ENCODE measurements at places on chromosomes 7 and 10.

GRCh38 chr7:47940088-47941013, 7.9 kb downstream of the PKD1L1 start:
- no peak for DNase-seq

GRCh38 chr7:51949726-51950644, 633.4 kb upstream of the COBL start:
- no peak for DNase-seq

DNA sequence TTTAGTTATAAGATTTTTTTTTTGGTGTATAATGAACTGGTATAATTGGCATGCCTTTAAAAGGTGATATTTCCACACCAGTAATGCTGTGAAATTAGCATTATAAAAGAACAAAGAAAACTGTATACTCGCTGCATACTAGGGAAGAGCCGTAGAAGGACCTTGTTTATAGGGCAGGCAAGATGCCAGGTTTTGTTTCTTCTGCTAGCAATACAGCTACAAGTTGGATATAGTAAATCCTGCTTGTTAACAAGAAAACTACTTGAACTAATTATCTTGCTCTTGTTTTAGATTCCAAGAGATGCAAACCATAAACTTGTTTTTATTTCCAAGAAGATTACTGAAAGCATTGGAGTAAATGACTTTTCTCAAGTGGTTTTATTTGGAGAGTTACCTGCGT, 1.9 kb downstream of the DNAH11 start:
- DNase-seq, result no peak

DNA sequence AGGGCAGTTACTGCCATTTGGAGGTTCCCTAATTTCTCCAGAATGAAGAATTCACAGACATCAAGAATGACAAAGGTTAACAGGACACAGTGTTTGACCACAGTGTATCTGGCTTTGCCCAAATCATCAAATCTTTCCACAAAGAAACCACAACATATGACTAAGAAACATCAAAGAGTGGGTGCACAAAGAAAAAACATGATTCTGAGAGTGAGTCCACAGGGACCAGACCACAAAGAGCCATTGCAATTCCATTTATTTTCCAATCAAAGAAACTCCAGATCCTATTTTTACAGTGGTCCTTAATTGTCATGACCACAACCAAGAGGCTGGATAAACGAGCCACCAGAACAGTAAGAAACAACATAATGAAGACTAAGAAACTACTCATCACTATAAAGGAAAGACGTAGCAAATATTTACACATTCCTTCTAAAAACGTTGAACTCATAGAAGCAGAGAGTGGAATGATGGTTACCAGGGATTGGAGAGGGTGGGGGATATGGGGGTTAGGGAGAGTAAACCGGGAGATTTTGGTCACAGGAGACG, 286.5 kb downstream of the DOCK4 start:
- no peak for DNase-seq

DNA sequence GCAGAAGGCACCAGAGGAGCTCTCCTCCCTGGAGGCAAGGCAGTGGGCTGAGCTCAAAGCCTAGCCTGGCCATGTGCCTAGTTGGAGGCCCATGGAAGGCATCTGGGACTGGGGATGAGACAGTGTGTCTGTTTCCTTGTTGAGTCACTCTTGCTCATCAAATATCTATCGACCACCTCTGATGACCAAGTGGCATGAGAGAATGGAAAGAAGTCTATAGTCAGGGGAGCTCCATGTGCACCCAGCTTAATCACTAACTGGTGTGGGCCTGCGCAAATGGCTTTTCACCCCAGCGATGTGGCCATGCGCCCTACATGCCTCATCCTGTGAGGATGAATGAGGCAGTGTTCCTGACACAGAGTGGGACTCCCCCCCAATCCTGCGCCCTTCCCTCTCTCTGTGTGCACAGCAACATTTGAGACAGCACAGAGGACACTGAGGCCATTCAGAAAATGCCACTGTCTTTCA, 229.9 kb downstream of the RPS24 start:
- DNase-seq, result no peak

- DNase-seq, result no peak
Observed at GRCh38 chr7:99324559-99324958, 1.1 kb upstream of the ARPC1A start.

Data from CD8-positive, alpha-beta memory T cell (primary cell).